Hepatocyte (in vitro differentiated cells): ENCODE measurements at places on chromosomes 7 and 10. TPM values are rescaled to one million over a fixed set of nuclear protein-coding genes. Genes with fewer than 3 reads are reported as not detected.

Gene PAPOLB
- not detected in 2 replicates for total RNA-seq

Gene NUP42
- 34.6 and 47.9 TPM in 2 replicates for total RNA-seq

Gene IFIT3
- 10.5 and 10.8 TPM in 2 replicates for total RNA-seq

Gene OPN1SW
- total RNA-seq: not detected in 2 replicates

Gene ESYT2
- 59.6 and 61.2 TPM in 2 replicates for total RNA-seq

Gene SPDYE11
- 0.07 TPM in 1 of 2 replicates, not detected in the other for total RNA-seq
